Type B pancreatic cell (in vitro differentiated cells): ENCODE measurements at places on chromosomes 3 and 15. TPM values are rescaled to one million over a fixed set of nuclear protein-coding genes. Genes with fewer than 3 reads are reported as not detected.

DNA sequence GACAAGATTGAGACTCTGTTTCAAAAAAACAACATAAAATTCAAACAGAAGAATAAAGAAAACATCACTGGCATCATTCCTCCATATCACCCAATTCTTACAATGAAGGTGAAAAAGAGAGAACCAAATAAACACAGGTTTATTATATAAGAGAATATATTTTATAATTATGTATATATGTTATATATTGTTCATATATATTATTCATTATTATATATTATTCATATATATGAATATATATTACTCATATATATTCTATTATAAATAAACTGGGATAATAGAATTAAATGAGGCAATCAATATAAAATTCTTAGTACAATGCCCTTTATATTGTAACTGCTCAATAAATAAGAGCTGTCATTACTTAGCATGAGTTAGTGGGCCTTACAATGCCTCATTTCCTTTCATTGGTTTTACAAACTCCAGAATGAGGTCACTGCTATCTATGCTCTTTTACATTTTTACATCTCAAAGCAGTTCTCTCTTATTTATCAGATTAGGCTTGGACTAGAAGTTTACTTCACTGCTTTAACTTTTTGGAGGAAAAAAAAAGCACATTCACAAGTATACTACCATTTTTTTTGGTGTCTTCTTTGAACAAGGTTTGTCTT lies 135.5 kb upstream of the TTC14 start:
- DNase-seq, result no peak

The CDHR4 gene
- 0.29 TPM in 1 of 2 replicates, not detected in the other for total RNA-seq

GRCh38 chr3:128328546-128329458 lies 137.9 kb downstream of the DNAJB8 start:
- DNase-seq, result peak; percentile 54

The ATP8B4 gene
- 2.2 and 10.3 TPM in 2 replicates for total RNA-seq

GRCh38 chr3:167840247-167840646 lies 104.7 kb downstream of the SERPINI1 start:
- DNase-seq, result no peak

DNA sequence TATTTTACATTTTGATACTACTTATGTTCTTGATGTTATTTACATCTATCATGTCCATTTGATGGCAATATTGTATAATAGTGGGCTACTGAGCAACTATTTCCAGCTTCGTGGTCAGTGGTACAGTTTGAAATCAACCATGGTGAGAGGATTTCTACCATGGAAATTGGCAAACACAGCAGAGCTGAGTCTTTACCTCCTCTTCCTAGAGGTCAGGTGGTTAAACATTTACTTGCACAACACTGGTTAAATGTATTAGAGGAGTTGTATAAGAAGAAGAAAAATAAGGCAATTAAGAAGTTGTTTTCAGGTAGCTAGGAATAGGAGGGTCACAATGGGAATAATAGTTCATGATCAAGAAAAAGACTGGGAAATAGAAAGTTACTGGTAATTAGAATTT lies 7.2 kb upstream of the PPM1L start:
- DNase-seq, result no peak

DNA sequence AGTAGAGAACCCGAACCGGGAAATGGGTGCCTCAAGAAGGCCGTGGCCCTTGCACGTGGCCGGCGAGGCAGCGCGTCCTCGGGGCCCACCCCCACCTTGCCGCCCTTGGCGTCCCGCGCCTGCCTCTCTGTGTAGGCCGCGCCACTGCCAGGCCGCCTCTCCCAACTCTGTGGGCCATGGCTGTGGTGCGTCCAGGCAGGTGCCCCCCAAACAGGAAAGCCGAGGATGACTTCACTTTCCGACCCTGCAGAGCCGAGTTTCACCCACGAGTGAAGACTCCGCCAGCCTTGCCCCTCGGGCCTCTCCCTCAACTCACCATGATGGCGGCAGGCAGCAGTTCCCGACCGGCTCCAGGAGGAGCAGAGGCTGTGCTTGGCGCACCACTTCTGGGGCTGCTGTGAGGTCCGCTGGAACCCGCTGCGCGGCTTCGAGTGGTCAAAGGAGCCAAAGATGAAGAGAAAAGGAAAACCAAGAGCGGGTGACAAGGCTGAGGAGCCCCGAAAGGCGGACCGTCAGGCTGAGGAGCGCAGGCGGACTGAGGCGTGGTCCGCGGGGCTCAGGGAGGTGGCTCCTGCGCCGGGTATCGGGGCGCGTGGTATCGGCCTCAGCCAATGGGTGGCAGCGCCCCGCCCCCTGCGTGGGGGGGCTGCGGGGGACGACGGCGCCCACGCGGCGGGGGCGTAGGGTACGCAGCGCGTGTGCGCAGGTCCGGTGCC lies at the start of gene DAZL:
TSS of gene DAZL (minus strand) at position 537 of the 716 bp plus-strand sequence. CDS start at position 319, 218 bp downstream.
- no peak for DNase-seq

DNA sequence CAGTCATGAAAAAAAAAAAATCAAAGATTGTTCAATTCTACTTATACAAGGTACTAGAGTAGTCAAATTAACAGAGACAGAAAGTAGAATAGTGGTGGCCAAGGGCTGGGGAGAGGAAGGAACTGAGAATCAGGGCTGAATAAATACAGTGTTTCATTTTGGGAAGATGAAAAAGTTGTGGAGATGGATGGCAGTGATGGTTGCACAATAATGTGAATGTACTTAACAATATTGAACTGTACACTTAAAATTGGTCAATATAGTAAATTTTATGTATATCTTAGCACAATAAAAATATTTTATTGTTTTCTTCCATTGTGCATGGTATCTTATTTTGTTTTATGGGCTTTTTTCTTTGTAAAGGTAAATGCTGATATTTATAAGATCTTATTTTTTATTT lies 262.2 kb upstream of the AGTR1 start:
- no peak for DNase-seq

The AP3B2 gene
- 7.3 and 8.0 TPM in 2 replicates for total RNA-seq

- DNase-seq, result no peak
Measured at GRCh38 chr3:6528951-6529350, 332.0 kb upstream of the GRM7 start.

- DNase-seq, result no peak
Measured at GRCh38 chr3:13771496-13771895, 108.4 kb downstream of the WNT7A start.

- DNase-seq, result no peak
Measured at GRCh38 chr3:197750396-197750831, 731 bp downstream of the FYTTD1 start.
